ENCODE measurements at places on chromosomes 5 and 9.
A peak's percentile ranks its signal among the peaks of the same experiment; 100 is the strongest.

DNA sequence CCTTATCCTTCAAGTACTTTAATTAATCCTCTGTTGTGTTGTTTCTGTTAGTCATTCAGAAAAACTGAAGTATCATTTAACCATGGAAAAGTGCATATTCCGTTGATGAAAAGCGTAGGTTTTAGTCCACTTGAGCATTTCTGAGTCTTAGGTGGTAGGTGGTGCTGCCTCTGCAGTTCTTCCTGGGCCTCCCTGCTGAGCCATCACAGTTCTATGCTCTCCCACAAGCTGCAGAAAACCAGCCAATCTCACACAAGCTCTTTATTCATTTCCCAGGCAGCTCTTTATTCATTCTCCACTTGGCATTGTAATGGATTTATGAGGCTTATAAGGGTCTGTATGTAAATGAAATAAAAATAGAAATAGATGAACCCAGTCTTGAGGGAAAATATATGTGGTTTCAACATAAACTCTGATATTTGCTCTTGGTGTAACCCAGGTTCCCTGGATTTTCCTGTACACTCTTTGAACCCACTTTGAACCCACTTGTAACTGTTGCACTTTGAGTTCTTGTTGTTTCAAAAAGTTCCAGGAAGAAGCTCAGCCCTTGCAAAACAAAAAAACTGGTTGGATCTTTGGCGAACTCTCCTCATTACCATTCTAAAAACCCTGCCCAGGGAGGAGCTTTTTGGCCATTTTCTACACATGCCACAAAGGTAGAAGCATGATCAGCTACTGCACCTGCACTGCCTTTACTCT lies 56.0 kb downstream of the ZNF510 start:
- DNase-seq = no peak

DNA sequence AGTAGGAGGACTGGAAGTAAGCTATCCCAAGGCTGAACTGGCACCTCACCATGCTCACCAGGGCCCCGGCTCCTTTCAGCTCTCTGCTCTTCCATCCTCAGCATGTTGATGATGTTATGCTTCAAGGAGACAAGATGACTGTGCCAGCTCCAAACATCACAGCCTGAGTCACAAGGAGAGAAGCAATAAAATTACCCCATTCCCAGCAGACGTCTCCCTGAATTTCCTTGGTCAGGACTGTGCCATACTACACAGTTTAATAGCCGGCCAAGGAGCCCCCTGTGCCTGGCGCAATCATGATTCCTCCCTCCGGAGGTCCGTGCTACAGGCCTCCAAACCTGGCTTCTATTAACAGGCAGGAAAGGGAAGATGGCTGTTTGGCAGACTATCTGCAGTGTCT lies 51.2 kb upstream of the ROR2 start:
- no peak for DNase-seq

DNA sequence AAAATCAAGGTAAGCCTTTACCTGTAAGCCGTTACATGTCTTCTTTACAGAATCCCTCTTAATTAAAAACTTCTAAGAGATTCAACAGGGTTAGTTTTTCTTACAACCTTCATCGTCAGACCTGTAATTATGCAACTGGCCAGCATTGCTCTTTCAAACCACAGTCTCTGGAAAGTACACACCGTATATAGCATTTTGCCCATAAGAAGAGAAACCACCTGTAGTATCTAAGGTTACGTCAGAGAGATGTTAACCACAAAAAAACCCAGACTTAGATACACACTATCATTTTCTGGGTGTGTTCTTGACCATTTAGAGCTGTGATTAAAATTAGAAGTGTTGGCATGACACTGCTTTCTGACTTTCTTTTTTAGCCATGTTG lies 140.0 kb downstream of the MUSK start:
- DNase-seq = no peak

- DNase-seq = peak; percentile 26
Observed at GRCh38 chr9:75866273-75866871, 24.1 kb upstream of the PCSK5 start.

GRCh38 chr9:125119643-125120286 lies 23.6 kb downstream of the SCAI start:
- no peak for DNase-seq

DNA sequence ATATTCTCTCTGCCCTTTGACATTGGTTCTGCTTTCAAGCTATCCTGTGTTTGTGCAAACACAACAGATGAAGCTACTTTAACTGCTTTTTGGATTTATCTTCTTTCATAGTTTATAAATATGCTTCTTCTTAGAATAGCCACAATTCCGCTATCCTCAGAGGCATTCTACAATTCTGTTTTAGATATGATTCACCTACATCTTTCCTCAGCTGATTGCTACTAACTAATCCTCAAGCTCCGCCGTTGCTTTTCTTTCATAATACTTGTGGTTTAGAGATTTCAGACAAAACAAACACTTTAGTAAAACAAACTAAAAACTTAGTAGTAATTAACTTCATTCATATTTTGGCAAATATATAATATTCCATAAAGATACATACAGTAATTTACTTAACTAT lies 52.5 kb downstream of the ECPAS start:
- DNase-seq = no peak

DNA sequence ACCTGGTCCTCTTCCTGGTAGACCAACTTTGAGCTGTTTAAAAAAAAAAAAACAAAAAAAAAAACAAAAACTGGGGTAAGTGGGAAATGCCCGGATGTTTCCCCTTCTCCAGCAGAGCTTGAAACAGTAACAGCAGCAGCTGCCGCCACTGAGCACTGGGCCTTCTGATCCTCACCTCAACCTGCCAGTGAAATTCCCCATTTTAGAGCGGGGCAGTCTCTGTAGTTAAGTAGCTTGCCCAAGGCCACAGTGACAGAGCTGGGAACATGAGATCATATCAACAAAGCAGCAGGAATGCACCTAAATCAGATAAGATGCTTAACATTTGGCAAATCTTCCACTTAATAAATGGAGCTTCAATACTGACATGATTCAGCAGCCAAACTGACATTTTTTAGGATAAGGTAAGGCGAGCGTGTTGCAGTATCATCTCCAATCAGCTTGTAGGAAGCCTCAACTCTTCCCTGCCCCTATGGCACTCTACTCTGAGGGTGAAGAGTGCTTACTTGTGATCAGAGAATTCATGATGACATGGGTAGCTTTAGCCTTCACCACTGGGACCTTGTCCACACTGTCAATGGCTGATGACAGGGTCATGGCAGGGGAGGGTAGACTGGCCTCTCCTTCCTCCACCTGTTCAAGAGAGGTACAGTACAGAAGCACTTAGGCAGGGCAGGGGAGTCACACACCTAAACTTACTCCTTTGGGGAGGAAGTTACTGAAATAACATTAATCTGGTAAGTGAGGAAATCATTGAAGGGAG lies 9.3 kb downstream of the KIAA1191 start:
- DNase-seq = no peak

DNA sequence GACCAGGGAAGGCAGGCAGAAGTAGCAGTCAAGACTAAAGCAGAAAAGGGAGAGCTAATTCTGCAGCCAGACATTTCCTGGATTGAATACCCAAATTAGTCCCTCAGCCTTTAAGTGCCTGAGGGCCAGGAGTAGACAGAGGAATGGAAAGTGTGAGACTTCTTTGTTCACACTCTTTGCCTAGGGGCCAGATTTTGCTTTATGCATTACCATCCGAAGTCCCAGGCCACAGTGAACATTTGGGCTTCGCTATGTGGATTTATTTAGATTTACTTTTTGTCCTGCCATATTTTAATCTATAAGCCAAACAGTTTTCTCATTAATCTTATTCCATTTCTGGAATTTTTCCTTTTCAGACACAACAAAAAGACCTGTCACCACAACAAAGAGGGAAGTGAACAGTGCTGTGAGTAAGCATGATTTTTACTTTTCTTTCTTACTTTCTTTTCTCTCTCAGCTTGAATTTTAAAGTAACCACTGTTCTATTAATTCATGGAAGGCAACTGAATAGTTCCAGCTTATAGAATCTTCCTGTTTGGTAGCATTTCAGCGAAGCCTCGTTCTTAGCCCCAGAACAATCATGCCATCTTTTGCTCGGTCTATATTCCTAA lies 52.6 kb downstream of the PDCD1LG2 start:
- DNase-seq = no peak

DNA sequence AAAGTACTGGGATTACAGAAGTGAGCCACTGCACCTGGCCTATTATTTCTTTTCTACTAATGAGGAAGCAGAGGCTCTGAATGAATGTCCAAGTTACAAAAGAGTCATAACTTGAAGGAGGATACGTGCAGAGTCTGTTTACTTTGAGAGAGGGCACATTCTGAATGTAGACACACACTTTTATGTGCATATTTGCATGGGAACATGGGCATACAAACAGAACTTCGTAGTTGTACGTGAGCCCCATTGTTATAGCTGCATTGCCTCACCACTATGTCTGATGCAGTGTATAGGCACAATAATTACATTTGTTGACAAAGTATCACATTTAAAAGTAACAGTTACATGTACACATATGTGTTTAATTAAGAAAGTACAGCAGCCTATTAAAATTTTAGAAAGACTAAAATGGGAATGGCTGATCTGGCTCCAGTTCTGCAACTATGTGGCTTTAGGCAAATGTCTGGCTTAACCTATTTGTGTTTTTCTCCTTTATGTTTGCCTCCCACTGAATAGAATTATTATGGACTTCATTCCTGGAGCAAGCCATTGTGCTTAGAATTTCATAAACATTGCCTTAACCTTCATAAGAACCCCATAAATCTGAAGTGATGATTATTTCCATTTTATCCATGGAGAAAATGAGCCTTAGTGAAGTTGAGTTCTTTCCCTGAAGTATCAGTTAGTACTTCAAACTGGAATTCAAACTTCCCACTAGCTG lies 3.0 kb upstream of the DPYSL3 start:
- DNase-seq = no peak

- no peak for DNase-seq
Observed at GRCh38 chr9:87704342-87704741, 21.6 kb upstream of the CTSL start.

- peak; percentile 37 for DNase-seq
Observed at GRCh38 chr5:138466125-138466899, 1.0 kb downstream of the EGR1 start.

GRCh38 chr9:32722704-32723103 lies 60.6 kb upstream of the TMEM215 start:
- no peak for DNase-seq

DNA sequence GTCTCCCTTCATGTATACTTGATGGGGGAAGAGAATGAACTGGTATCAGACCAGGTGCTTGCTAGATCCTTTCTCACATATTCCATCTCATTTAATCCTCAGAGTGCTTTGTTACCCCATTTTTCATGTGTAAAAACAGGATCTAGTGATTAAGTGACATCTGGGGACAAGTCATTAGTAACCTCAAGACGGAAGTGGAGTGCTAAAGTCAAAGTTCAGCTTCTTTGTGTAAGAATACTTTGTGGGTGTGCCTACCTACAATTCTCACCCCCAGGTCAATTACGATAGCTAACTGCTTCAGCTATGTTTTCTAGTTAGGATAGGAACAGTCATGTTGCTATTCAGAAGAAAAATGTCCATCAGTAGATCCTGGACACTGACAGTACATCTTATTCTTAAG lies 3.1 kb upstream of the FAM120AOS start:
- DNase-seq = no peak

GRCh38 chr9:87713278-87713987 lies 12.5 kb upstream of the CTSL start:
- DNase-seq = peak; percentile 64

GRCh38 chr5:61752588-61752987 lies 420.5 kb downstream of the ZSWIM6 start:
- no peak for DNase-seq

GRCh38 chr5:134586866-134587524 lies 45.6 kb downstream of the SAR1B start:
- DNase-seq = peak; percentile 96

- DNase-seq = no peak
Observed at GRCh38 chr5:1546556-1546955, 22.8 kb upstream of the LPCAT1 start.

GRCh38 chr9:68750255-68750654 lies 45.2 kb downstream of the PIP5K1B start:
- DNase-seq = no peak

DNA sequence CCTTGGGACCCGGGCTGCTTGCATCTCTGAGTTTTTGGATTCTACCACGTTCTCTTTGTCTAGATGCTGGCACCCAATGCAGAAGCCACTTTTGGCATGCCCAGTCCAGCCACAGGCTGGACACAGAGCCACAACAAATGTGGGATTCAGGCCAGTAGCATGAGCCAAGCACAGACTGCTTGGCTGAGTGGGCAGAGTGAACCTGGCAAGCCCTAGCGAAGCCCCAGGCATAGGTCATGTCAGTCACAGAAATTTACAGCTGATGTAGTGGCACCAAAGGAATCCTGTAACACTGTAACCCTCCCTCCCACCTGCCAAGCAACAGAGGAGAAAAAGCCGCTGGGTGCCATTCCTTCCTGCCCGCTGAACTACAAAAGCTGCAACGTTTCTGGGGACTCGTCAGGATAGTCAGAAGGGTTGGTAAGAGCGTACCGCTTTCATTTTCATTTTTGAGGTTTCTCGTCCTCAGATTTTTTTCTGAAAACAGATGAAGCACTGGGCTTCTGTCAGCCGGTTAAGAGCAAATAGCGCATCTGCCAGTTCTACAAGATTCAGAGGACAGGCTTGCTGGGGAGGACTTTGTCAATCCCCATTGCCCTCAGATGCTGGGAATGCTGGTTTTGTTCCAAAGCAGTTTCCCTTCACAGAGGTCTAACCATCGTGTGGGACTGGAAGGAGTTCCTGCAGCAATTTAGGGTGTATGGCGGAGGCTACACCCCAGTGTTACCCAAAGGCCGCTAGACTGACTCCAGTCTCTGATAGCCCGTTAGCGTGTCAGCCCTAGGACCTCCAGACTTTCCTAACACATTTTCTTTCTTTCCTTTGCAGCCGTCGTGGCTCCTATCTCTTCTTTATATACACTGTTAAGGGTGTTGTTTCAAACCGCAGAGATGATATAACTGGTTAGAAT lies 399.0 kb downstream of the HTR1A start:
- DNase-seq = no peak

DNA sequence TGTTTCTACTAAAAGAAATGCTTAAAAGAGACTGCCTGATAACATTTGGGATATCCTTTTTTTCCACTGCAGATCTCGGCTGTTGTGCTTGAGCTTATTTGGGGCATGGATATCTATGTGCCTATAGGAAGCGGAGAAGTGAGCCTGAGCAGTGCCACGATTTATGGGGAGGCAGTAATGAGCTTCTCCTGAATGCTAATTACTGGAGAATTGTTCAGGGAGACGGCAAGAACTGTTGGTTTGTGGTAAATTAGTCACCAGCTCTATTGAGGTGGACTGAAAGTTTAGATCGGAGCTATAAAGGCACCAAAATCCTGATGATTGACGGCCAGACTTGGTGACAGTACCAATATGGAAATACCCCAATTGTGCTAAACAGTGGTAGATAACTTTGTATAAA lies 186.5 kb downstream of the ARHGEF28 start:
- no peak for DNase-seq

GRCh38 chr5:149863830-149864229 lies 80.8 kb downstream of the PDE6A start:
- DNase-seq = no peak

DNA sequence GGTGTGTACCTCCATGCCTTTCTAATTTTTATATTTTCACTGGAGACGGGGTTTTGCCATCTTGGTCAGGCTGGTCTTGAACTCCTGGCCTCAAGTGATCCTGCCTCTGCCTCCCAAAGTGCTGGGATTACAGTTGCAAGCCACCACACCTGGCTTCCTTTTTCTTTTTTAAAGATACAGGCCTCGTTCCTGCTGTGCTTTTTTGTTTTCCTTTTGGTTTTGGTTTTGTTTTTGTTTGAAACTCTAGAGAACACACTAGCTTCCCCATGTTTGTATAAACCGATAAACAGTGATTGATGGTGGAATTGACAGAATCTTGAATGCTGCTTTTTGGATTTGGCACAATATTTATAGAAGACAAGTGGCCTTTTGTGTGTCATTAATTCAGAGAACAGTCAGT lies 1603.4 kb downstream of the MAT2B start:
- DNase-seq = no peak

GRCh38 chr5:55853818-55854217 lies 2.7 kb downstream of the IL31RA start:
- DNase-seq = no peak

Measured in activated CD4-positive, alpha-beta T cell treated with anti-CD3 and anti-CD28 coated beads, Interleukin-2, amount 50 U/mL, for 48 hours (primary cell).